SHP77 treated with DMSO at 0.1 percent for 48 hours (cell line): ENCODE measurements at places on chromosomes 7 and 10.

DNA sequence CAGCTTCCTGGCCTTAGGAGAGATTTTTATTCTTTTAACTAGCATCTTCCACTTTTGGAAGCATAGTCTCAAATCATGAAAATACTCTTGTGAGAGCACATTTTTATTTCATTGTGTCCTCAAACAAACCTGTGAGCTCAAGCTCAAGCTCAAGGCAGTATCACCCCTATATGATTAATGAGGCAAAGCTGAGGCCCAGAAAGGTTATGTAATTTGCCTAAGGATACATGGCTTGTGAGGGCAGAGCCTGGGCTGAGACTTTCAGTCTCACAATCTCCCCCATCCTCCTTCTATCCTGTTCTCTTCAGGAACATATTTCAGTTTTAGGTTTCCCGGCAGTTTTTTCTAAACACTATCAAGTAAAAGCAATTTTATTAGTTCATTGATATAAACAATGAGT, 359.5 kb downstream of the PTEN start:
- no peak for DNase-seq

DNA sequence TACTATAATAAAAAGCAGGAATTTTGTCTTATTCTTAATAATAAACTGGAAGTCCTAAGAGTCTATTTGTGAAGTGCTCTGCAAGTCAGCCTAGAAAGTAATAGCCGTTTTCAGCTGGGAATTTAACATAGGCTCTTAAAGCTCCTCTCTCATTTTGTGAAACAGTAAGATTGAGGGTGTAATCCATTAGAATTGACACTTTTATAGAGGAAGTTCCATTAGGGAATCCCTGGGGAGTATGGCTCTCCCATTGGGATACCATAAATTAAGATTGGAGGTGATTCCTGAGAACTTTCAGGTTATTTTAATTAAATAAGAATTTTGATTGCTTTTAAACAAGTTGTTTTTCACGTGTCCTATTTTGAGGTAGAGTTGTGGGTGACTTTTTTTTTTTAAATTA, 68.0 kb downstream of the EXOC4 start:
- DNase-seq = no peak

GRCh38 chr7:2955269-2955668, 88.4 kb downstream of the CARD11 start:
- no peak for DNase-seq

- no peak for DNase-seq
Observed at GRCh38 chr10:105759669-105760068, 1118.6 kb downstream of the SORCS3 start.

DNA sequence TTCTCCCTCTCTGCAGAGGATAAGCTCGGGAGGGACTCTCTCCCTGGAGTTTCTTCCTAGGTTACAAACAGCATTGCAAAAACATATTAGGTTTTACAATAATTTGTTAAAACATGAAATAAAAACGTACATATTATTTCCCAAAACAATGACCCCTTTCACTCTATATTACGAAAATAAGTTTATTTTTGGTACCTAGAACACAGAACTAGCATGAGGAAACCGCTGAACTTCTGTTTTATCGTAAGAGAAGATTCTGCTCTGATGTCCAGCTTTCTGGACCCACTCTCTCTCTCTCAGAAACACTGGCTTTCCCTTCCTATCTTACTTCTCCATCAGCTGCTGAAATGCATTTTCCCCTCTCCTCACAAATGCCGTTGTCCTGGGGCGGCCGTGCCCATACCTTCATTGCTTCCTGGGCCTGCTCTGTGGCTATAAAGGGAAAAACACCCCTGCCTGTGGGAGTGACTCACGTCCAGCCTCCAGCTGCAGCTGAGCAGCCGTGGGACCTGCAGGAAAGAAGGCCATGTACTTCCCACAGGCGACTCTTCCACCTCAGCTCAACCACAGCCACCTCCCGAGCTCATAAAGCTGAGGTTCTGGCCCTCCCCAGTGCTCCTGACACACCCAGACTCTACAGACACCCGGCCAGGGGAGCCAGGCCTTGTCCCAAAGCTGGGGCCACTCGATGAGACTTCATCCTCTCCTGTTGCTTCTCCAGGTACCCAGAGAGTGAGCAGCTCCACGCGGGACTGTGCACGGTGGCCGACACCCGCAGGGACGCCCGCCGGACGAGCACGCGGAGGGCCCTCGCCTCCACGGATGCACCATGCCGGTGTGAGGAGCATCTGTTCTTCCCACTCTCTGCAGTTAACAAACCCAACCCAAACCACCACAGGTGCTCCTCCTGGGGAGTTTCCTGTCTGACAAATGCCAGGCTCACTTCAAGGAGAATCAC, 3.1 kb downstream of the GPER1 start:
- no peak for DNase-seq

- DNase-seq = no peak
Observed at GRCh38 chr7:45575501-45576248, 1.5 kb downstream of the ADCY1 start.

DNA sequence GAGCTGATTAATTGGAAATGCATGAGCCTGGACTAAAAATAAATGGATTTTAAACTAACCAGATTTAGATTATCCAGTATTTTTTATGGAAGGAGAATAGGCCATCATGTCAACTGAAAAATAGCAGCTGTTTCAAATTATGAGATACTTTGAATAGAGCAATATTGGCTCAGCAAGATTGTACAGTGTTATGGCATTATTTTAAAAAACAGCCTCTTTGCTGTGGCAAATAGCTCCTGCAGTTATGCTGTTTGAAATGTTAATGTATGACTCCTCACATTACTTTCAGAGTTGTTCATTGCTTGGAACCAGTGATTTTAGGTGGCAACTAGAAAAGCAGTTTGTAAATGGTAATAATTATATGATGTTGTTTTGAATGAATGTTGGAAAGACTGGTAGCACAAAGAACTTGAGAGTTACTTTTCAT, 244.5 kb downstream of the KIAA1217 start:
- no peak for DNase-seq

DNA sequence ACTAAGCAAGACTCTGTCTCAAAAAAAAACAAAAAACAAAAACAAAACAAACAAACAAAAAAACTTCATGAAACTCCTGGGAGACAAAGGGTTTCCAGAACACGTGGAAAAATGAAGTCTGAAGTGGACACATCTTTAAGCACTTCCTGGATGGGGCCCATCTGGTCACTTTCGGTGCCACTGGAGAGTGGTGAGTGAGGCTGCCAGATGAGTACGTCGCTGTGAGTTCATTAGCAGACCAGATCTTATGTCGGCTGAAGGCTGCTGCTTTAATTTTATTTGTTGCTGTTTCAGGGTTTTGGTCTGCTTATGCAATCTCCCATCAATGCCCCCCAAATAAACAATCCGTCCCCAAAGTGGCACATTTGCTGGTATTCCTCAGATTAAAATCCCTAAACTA, 64.4 kb downstream of the NPTX2 start:
- no peak for DNase-seq

GRCh38 chr10:49614242-49615198, 683 bp downstream of the CHAT start:
- DNase-seq = no peak

DNA sequence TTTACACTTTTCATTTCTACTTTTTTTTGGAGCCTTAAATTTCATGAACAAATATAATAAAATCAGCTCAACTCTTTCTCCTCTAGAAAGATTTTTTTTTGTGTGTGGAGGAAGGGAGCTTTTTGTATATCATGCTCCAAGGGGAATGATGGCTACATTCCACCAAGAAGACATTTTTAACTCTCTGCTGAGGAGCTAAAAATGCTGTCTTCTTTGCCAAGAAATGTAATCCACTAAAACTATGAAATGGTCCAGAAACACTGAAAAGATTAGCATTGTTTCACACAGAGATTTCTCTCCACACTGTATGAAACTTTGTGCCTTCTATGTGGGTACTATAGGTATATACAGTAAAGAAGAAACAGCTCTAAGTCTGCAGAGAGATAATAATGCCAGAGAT, 74.1 kb upstream of the ANK3 start:
- DNase-seq = no peak

- DNase-seq = no peak
Observed at GRCh38 chr7:36272567-36273269, 116.9 kb upstream of the ANLN start.

DNA sequence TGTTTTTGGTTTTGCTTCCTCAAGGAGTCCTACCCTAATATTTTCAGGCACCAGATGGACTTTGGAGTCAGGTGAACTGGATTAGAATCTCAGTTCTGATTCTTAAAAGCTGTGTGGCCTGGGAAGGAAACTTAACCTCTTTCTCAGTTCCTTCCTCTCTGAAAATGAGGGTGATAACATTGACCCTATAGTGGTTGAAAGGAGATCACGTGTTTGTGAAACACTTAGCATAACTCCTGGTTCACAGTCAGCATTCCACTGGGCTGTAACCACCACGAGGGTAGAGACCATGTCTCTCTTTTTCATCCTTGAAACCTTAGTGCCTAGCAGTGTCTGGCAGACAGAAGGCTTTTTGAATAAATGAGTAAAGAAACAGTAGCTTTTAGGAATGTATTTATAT, 16.7 kb downstream of the LSMEM1 start:
- DNase-seq = no peak

- no peak for DNase-seq
Observed at GRCh38 chr10:102492983-102493382, 9.5 kb downstream of the ACTR1A start.

- DNase-seq = no peak
Observed at GRCh38 chr10:6185039-6185716, 17.6 kb upstream of the PFKFB3 start.

- no peak for DNase-seq
Observed at GRCh38 chr10:103168438-103168837, 24.6 kb downstream of the NT5C2 start.

DNA sequence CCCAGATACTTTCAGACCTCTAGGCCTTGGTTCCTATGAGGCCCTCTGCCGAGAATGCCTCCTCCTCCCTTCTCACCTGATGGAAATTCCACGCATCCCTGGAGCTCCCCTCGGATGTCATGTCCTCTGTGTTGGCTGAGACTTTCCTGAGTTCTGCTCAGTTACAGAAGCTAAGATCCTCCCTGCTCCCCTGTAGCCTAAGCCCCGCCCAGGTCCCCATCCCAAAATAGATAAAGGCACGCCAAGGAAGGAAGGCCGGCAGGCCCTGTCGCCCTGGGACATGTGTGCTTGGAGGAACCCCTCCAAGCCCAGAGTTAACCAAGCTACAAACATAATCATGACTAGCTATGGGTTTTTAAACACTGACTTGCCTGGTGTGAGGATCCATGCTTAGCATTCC, 123.5 kb downstream of the SORBS1 start:
- no peak for DNase-seq

DNA sequence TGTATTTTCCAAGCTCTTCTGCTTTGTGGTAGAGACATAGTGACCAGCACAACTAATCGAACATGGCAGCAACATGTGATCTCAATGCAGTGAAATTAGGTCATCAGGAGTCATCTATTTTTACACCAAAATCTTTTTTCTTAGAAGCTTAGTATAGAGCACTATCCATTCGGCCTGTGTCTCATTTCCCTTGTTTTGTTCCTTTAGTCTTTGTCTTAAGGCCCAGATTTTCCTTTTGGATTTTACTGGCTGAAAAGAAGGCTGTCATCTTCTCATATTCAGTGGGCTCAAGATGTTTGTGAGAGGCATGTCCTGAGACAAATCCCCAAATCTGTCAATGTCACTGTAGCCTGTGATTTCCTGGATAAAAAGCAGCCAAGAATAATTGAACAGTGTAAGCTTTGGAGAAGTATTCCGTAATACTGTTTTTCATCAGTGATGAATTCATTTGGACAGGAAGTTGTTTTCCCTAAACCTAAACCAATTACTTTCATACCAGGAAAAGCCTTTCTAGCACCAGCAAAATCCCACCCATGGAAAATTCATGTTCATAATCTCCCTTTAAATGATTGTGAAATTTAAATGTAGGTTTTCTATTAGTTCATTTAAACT, 55.2 kb downstream of the MAGI2 start:
- no peak for DNase-seq

GRCh38 chr10:24086296-24087086, 122.4 kb upstream of the KIAA1217 start:
- no peak for DNase-seq

DNA sequence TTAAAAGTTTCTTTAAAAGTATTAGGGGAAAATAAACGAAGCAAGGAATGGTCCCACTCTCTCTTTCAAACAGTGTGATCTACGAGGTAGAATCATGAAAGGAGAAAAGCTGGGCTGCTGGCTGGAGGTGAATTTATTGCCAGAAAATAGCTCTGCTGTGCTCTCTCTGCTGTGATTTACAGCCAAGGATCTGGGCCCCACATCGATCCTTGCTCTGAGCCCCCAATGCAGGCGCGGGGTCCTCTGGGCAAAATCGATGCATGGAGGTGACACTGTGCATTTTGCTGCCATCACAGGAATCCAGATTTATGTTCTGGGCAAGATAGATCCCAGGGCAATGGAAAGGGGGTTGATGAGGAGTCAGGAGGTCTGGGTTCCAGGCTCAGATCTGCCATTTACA, 91.0 kb upstream of the GPR26 start:
- no peak for DNase-seq

- DNase-seq = no peak
Observed at GRCh38 chr10:69890065-69890847, 88.5 kb downstream of the COL13A1 start.

GRCh38 chr7:99380032-99380822, 5.7 kb downstream of the ARPC1B start:
- DNase-seq = no peak

DNA sequence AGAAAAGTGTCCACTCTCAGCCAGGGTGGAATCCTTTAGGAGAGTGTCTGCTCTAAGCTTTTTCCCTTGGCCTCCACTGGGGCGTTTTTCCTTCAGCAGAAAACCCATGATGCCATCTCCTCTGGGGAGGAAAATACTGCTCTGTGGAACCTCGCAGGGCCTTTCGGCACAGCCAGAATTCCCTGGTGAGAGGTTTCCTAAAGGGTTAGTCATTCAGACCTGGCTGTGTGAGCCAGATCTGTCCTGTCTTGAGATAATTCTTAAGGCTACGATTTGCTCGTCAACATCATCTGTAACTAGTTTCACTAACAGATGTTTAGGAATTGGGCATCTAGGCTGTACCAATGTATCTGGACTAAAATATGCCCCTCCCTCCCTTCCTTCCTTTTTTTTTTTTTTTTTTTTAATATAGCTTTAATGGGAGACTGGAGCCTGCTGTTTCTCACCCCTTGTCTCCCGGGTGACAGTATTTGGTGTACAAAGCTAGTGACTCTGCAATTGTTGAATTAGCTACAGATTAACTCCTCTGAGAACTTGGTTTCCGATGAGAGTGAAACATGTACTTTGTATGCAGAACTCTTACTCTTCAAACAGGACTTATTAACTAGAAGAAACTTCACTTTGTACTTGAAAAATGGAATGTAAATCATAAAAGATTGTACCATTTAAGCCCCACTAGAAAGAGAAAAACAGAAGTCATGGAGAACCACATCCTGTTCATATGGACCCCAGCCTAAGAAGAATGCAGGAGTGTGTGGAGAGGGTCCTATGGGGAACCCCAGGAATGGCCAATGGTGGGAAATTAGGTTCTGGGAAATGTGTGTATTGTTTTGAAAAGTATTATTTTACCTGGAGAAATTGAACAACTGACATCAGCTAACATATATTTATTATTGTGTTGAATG, 230.9 kb downstream of the CAMK1D start:
- DNase-seq = no peak

DNA sequence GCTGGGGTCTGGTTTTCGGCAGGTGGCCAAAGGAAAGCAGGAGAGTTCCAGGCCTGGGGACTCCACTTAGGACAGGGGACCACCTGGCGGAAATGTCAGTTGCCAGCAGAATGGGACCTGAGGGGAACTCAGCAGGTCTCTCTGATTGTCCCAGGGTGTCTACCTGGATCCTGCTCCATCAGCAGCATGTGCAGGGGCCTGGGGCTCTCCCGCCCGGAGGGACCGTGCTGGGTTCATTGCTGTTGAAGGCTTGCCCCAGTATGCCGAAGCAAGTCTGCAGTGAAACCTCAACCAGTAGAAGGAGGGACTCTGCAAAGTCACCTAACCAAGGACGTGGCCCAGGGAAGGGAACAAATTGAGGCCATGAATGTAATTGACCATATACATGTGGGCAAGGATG, 506.5 kb upstream of the MKI67 start:
- DNase-seq = no peak
